ENCODE measurements at places on chromosomes 7 and 10. TPM values are rescaled to one million over a fixed set of nuclear protein-coding genes. Genes with fewer than 3 reads are reported as not detected.
A peak's percentile ranks its signal among the peaks of the same experiment; 100 is the strongest.

ODAD2 gene
- polyA plus RNA-seq: not detected

DNA sequence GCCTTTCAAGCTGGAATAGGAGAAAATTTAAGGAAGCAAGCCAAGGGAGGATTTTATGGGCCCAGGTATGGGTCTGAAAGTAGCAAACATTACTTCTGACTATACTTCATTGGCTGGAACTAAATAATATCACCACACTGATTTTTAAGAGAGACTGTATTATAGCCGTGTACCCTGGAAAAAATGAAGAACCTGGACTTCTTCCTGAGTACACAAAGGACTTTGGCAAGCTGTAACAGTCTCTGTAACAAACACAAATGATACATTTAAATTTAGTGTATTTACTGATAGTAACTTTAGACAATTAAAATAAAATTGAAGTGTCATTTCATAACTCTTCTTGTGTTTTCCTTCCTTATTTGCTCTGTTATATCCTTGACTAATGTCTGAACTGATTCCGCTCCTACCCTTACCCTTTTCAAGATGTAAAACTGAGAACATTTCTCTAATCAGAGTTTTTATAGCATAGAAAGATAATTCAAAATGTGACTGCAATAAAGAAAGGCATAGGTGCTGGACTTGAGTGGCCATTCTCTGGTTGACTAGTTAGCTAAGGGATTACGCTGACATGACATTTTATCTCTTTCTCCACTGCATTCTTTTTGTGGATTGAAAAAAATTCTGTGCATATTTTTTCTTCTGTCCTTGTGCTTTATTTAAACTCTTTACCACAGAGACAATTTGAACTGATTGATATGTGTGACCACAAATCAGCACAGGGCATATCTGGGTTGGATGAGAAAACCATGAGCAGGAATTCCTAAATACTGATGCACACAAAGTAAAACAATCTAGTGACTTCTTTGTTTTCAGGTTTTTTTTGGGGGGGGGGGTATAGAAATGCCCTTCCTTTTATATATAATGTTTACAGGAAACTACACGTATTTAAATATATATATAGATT lies 349.7 kb downstream of the MDFIC start:
- no peak for DNase-seq
- no peaks in the 10 kb centered on the region for H3K36me3 ChIP-seq
- no peak overlapping the region for H3K27ac ChIP-seq
- H3K27me3 ChIP-seq: no peaks in the 10 kb centered on the region
- no peaks in the 10 kb centered on the region for H3K4me1 ChIP-seq

MAT1A gene
- not detected for polyA plus RNA-seq

OR2A14 gene
- polyA plus RNA-seq: not detected

DNA sequence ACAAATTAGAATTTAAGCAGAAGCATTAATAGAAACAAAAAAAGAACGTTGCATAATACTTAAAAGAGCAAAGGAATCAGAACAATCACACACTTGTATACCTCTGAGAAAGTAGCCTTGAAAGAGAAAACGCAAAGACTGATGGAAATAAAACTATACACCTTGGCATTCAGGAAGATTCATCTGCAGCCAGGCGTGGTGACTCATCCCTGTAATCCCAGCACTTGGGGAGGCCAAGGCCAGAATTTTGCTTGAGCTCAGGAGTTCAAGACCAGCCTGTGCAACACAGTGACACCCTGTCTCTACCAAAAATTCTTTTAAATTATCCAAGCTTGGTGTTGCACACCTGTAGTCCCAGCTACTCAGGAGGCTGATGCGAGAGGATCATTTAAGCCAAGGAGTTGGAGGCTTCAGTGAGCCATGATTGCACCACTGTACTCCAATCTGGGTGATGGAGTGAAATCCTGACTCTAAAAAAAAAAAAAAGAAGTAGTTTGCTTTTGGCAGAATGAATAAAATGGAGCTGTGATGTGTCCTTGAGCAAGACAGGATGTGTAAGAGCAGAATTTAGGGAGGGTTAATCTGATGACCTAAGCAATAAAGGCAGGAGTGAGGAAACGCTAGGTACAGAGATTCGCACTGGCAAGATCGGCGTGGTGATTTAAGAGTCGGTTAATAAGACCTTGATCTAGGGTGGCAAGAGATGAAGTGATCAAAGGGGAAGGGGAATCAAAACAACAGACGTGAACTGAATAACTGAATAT lies 75.8 kb upstream of the NRP1 start:
- no peaks in the 10 kb centered on the region for H3K36me3 ChIP-seq
- H3K4me1 ChIP-seq: peaks cover 19% of the 10 kb centered on the region
- H3K27me3 ChIP-seq: no peaks in the 10 kb centered on the region
- peak; percentile 1 for DNase-seq
- no peak overlapping the region for H3K4me3 ChIP-seq
- no peak overlapping the region for H3K27ac ChIP-seq

DNA sequence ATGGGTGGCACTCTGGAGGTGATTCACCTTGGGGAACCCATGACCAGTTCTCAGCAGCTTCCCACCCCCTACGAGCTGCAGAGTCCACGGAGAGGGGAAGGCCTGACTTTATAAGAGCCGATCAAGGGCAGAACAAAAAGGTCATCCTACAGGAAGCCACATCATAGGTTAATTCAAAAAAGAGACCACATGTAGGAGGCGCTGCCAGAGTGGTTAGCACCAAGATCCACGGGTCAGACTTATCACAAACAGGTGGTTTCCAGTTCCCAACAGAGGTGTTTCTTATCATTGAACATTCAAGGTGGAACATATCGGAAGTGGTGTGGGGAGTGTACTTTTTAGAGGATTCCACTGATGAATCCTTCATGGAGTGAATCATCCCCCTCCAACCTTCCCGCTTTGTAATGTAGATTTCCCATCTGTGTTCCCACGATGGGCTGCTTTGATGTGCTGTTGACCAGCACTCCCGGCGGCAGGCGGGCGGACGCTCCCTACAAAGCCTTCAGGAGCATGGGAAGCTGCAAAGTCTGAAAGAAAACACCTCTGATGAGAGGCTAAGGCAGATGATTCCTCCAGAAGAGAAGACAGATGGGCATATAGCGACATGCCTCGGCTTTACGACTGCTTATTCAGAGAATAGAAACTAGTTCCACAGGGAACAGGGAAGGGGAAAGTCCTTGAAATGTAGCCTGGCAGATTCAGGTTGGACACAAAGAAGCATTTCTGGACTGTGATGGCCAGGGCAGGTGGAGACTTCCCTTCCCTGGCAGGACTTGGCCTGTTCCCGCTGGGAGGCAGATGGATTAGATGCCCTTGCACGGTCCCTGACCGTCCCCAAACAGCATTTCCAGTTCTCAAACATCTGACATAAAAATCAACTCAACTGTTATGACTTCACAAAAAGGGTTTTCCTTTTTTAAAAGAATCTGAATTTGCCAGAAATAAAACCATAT lies 66.5 kb downstream of the AFAP1L2 start:
- no peak overlapping the region for H3K4me3 ChIP-seq
- H3K27ac ChIP-seq: no peak overlapping the region
- no peaks in the 10 kb centered on the region for H3K4me1 ChIP-seq
- H3K27me3 ChIP-seq: no peaks in the 10 kb centered on the region
- DNase-seq: no peak
- no peaks in the 10 kb centered on the region for H3K36me3 ChIP-seq
